CD4-positive, alpha-beta T cell treated with Interleukin-15 for 4 hours (primary cell): ENCODE measurements at places on chromosomes 1 and 21.

GRCh38 chr1:110098222-110099026, 13.8 kb upstream of the UBL4B start:
- DNase-seq: no peak

- no peak for DNase-seq
Observed at GRCh38 chr1:245648749-245649522, 494.2 kb downstream of the KIF26B start.

DNA sequence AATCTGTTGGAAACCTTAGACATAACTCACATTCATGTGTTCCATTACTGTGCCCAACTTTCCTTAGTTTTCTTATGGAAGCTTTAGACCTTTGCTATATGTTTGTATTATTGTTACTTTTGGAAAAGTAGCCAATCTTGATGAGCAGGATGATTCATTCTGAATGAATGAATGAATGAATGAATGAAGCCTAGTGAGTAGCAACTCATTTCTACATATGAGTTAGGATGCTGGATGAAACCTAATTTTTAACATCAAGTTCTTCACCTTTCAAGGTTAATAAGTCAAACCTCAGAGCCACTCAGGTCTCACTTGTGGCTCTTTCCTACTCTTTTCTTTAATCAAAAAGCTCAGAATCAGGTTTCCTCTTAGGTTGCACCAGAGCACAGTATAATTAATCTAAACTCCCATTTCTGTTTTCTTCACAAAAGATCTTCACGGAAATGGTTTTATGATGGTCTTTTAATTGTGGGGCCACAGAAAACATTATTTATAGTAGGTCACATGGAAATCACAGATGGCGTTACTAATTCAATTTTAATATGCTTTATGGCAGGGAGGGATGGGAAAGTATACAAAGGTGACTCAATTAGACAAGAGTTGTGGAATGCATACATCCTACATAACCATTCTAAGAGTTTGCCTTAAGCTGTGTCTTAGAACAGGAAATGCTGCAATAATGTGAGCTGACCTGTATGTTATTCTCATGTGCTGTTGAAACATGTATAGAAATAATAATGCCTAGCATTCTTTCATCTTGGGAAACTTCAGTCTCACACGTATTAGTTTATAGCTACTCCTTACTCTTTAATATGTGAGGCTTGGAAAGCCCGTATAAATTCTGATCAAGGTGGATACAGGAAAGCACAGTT, 4.5 kb upstream of the DDX59 start:
- no peak for DNase-seq

GRCh38 chr1:53115403-53116306, 26.8 kb downstream of the SLC1A7 start:
- no peak for DNase-seq

DNA sequence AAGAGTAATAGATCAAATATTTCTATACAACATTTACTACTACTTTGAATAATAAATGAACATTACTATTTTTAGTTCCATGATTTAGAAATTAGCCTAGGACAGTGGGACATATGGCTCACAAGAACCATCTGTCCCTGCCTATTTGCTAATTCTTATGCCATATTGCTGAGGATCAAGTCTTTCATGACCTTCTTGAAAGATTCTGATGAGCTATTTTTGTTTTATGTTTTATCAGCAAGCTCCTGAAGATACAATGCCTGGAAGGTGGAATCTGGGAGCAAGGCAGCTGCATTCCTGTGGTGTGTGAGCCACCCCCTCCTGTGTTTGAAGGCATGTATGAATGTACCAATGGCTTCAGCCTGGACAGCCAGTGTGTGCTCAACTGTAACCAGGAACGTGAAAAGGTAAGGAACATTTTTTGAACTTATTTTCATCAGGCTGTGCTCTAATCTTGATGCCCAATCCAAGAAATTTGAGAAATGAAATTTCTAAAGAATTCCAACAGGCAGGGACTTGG, 326.7 kb downstream of the PAPPA2 start:
- DNase-seq: no peak

DNA sequence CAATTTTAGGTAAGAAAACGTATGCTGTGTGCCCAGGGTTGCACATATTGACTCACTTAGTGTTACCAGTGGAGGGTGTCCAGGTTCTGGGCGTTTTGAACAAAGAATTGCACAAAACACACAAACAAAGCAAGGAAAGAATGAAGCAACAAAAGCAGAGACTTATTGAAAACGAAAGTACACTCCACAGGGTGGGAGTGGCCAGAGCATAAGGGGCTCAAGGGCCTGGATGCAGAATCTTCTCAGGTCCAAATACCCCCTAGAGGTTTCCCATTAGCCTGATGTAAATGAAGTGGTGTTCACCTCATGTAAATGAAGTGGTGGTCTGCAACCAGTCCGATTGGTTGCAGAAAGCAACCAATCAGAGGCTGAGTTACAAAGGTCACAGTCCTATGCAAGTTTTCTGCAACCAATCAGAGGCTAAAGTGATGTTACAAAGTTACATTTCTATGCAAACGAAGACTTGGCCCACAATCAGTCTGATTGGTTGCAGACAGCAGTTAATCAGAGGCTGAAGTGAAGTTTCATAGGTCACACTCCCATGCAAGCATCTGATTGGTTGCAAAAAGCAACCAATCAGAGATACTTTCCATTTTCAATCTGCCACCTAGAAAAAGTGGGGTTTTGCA, 228.3 kb downstream of the ST6GALNAC3 start:
- no peak for DNase-seq

GRCh38 chr1:239898062-239898730, 193.5 kb upstream of the FMN2 start:
- peak; percentile 77 for DNase-seq

DNA sequence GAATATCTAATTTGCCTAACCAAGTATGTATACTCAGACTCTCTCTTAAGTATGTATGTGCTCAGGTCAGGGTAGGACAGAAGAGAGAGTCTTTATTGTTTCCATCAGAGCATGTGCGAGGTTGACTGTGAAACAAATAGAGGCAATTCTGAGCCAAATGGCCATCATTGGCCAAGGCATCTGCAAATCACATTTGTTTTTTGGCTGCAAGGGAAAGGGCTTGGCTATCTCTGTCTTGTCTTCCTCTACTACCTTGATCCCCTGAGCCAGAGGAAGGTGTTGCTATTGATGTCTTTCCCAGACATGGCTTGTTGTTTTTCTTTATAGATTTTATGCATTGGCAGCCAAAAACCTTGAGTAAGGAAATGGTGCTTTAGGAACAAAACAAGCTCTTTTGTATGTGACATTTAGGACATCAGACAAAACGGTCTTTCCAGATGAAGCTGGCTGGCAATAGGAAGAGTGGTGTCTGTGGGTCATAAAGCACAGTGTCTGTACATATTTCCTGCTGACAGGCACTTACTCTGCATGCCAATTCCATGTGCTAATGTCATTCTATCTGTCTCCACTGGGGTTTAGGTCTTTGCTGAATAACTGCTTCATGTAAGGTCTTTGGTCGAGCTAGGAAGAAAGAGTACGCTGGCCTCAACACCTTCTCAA, 163.3 kb downstream of the BRINP2 start:
- DNase-seq: no peak

- DNase-seq: no peak
Observed at GRCh38 chr21:19244502-19245187, 841.1 kb upstream of the TMPRSS15 start.

DNA sequence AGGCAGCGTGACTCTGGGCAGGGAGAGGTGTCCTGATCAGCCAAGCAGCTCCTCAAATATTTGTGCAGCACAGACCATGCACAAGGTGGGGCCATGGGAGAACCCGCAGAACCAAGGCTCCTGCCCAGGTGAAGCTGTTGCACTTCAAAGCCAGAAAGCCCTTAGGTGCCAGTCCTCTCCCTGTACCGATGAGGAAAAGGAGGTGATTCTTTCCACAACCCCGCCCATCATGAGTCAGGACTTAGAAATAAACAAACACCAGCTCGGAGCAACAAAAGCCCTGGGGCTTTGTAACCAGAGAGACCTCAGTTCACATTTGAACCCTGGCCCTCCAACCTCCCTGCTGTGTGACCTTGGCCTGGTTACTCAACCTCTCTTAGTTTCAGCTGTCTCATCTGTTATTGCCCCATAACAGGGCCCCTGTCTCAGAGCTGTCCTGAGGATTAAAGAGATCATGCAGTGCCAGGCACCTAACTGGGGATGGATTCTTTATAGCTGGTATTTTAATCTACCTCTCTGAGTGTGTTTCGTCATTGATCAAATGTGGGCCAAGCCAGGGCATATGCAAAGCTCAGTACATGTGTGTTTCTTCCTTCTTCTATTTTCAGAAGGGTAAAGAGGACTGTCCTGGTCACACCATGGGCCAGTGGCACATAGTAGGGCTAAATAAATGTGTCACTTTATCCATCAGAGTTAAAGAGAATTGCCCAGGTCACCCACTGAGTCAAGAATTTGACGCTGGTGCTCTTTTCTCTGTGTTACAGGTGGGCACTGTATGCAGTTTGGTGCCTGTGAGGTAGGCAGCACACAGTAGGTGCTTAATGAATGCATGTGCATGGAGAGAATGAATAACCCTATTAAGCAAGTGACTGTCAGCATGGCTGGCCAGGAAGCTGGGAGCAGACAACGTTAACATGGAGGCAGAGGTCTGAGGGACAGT, 1.4 kb downstream of the LDLRAD1 start:
- no peak for DNase-seq

- DNase-seq: no peak
Observed at GRCh38 chr1:84889437-84889836, 3.6 kb downstream of the LPAR3 start.

DNA sequence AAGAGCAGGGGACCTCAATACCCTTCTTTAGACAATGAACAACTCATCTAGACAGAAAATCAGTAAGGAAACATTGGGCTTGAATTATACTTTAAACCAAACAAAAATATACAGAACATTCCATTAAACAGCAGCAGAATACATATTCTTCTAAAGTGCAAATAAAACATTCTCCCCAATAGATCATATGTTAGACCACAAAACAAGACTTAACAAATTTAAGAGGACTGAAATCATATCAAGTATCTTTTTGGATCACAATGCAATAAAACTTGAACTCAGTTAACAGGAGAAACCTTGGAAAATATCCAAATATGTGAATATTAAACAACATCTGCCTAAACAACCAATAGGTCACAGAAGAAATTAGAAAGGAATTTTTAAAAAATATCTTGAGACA, 47.7 kb upstream of the HP1BP3 start:
- no peak for DNase-seq

- no peak for DNase-seq
Observed at GRCh38 chr1:38527373-38527966, 332.1 kb downstream of the RRAGC start.

GRCh38 chr1:220092694-220093093, 1.2 kb upstream of the IARS2 start:
- DNase-seq: no peak

GRCh38 chr1:109392788-109393616, 4.7 kb downstream of the SORT1 start:
- DNase-seq: no peak

GRCh38 chr1:115656461-115657077, 14.8 kb downstream of the VANGL1 start:
- no peak for DNase-seq

DNA sequence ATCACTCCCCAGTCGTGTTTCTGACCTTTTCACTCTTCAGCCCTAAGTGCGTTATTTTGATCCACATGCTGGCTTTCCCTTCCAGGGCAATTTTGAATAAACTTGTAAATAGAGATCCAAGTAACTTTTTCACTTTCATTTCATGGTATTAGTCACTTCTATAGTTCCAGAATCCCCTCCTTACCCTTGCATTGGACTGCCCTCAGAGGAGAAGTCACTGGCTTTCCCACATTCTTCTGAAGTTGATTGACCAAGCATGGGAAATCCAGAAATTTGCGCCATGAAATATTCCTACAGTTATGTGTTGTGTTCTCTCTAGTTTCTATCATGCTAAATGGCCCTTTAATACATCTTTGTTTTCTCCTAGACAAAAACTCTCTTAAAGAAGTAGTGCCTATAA, 177.3 kb upstream of the GORAB start:
- DNase-seq: no peak

DNA sequence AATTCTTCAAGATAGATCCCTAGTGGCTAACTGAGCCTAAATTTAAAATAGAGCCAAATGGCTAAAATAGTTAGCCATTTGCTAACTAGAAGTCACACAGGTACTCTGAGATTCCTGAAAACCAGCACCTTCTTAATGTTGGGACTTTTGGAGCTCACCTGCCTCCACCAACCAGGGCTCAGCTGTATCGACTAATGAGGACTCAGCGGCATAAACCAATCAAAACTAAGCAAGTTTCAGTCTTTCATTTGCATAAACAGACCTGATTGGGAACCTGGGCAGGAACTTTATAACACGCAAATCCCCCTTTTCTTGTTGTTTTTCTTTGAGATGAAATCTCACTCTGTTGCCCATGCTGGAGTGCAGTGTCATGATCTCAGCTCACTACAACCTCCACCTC, 28.5 kb downstream of the TNFRSF9 start:
- no peak for DNase-seq

- DNase-seq: no peak
Observed at GRCh38 chr1:225539575-225539974, 111.7 kb upstream of the LBR start.

DNA sequence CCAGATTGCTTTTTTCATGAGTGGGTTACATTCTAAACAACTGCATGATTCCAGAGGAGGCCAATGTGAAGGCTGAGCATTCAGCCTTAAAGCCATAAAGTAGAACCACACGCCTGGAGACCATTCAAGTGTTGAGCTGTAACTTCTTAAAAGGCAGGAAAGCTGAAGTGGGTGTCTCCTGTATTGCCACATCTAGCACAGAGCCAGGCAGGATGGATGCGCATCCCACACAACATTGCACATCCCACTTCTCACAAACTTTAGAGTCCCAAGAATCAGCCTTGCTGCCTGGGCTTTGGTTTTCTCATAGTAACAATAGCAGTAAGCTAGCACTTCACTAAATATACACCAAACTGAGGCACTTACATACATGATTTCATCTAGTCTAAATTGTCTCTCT, 151.7 kb downstream of the DAB1 start:
- no peak for DNase-seq

DNA sequence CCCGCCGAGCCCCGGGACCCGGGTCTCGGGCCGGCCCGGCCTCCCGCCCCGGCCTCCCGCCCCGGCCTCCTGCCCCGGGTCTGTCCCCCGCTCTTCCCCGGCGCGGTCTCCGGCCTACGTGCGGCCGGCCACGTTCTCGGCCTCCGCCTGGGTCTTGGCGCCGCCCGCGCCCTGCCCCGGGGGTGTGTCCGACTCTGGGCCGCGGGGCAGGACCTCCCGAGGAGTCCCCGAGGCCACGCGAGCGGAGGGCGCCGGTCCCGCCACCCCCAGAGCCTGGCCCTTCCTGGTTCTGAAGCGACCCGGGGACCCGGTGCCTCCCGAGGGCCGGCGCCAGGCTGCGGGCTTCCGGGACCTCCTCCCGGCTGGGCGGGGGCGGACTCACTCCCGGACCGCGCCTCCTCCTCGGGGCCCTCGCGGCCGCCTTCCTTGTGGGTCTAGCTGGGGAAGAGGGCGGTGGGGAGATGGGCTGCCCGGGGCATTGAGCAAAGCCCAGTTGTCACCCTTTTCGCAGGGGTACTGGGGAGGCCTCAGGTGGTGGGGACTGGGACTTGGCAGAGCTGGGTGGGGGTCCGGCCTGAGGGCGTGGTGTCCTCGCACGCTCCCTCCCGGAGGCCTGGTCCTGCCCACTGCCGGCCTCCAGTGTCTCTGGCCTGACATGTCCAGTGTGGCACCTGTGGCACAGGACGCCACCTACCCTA, 558 bp downstream of the PFKL start:
- peak; percentile 51 for DNase-seq

- DNase-seq: peak; percentile 12
Observed at GRCh38 chr21:36909901-36910561, 56.4 kb downstream of the HLCS start.

GRCh38 chr1:169949139-169949538, 55.4 kb upstream of the SCYL3 start:
- no peak for DNase-seq
